GM04503 (cell line): ENCODE measurements at places on chromosomes 7 and 10.
A peak's percentile ranks its signal among the peaks of the same experiment; 100 is the strongest.

GRCh38 chr7:96648784-96649183, 60.9 kb downstream of the SEM1 start:
- DNase-seq = no peak

DNA sequence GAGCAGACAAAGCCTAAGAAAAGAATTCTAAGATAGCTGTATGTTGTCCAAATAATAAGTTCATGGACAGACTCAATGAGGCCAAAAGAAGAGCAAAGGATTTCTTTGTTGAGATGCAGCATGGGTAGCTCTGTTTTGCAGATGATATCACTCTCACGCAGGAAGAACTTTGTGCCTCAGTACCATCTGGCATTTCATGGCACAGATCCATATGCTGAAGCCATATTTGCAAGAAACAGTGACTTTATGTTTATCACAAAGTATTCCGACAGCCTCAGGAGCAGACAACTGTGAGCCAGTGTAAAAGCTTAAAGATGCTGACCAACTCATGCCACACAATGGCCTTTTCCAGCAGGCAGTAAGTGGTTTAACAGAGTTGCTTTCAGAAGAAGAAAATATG, 45.5 kb upstream of the RNF148 start:
- no peak for DNase-seq

- DNase-seq = peak; percentile 10
Observed at GRCh38 chr7:66296001-66296521, 90.9 kb downstream of the TPST1 start.

- no peak for DNase-seq
Observed at GRCh38 chr10:44115516-44115915, 269.4 kb downstream of the CXCL12 start.

DNA sequence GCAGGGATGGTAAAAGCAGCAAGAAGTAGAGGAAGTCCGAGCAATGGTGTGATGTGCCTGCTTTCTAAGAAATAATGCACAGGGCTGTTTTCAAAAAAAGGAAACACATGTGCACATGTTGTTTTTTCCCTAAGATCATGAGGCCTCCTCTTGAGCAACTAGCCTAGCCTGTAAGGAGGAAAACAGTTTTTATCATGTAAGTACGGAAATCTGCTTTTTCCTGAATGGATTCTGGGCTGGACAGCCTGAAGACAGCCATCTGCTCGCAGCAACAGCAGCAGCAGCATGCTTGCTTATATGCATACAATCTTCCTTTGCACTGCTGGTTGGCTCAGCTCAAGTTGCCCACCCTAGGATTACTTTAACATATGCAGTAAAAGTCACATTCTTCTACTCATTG, 87.1 kb downstream of the HIBADH start:
- no peak for DNase-seq
